ENCODE measurements at places on chromosomes 5 and 9.

GRCh38 chr9:96667363-96667728, 12.2 kb upstream of the PRXL2C start:
- no peak for DNase-seq

GRCh38 chr5:23864786-23865185, 357.4 kb downstream of the PRDM9 start:
- DNase-seq = no peak

- DNase-seq = no peak
These were observed 5.0 kb downstream of the DMRT3 start for GRCh38 chr9:981491-981898.

DNA sequence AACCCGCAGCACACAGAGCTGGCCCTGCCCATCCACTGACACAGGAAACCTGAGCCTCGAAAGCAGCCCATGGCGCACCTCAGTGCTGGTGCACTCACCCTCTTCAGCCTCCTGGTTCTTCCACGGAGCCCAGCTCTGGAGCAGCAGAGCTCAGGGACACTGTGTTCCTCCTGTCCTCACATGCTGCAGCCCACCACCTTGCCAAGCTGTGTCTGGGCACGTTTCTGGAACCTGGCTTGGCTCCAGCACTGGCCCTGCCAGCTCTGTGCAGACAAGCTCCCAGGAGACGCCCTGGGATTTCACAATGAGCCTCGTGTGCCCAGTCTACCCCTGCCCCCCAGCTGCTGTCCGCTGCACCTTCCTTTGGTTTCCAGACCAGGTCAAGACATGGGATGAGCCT, 119.5 kb downstream of the SYK start:
- DNase-seq = peak; percentile 54

- no peak for DNase-seq
These were observed 15.1 kb downstream of the AUH start for GRCh38 chr9:91346644-91347043.

Data from femur (tissue), 1 donor.